ENCODE measurements at places on chromosomes 2 and 18. TPM values are rescaled to one million over a fixed set of nuclear protein-coding genes. Genes with fewer than 3 reads are reported as not detected.
A peak's percentile ranks its signal among the peaks of the same experiment; 100 is the strongest.

DNA sequence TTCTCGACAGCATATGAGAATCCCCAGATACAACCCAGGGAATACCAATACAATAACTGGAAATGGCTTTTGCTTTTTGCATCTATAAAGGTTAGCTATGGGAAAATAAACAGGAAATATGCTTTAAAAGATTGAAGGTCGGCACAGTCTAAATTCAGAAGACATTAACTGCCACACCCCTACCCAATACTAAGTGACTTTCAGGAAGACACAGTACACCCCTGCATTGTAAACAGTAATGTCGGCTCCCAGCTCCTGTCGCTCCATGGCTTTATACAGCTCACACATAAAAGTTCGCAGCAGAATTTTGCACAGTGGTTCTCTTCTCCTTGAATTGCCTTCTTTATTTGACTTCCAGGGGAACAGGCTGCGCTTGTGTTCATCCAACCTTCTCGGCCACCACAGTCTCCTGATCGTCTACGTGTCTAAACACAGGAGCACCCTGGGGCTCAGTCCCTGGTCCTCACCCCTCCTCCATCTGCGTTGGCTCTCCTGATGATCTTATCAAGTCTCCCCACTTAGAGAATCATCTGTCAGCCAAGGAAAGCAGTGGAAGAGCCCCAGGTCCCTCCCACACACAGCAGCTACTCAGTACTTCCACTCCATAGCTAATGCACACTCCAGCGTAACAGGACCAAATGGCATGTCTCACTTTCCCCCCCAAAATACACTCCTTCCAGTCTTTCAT is 22.7 kb downstream of the CYB5A start:
- DNase-seq = no peak

SIX3 gene
- not detected for total RNA-seq

DNA sequence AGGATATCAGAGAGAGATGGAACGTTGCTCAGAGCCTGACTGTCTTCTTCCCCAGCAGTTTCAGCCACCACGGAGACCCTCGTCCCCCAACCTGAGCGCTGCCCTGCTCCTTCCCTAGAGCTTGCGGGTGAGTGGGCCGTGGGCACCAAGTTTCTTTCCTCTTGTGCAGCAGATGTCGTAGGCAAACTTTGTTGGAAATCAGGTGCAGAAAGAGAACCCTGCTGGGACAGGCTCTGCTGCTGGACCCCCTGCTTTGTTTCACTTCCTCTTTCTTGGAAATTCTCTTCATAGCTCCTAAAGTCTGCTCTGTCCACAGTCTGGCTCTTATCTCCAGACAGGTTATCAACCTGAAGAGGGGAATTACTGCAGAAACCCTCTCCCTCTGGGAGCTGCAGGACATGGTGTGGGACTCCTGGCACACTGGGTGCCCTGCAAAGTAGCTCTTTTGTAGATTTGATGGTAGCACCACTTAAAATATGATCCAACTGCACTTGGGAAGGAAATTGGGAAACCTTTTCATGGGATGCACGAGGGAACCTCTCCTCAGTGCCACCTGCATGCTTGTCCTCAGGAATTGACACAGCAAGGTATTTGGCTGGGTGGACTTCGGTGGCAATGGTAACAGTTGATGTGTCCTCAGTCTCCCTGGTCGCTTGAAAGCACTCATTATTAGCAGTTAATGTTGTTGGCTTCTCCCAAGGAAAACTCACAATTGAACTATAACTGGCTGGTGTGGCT is 92.2 kb downstream of the ALPK2 start:
- DNase-seq = no peak

- peak; percentile 86 for DNase-seq
These were observed at the start of gene ARMC9 for GRCh38 chr2:231198291-231199173. TSS of gene ARMC9 (plus strand) at chr2:231198631. CDS start at chr2:231206239, 7,608 bp downstream.

GRCh38 chr2:166499281-166499680 is 5.2 kb upstream of the SCN7A start:
- DNase-seq = no peak

DNA sequence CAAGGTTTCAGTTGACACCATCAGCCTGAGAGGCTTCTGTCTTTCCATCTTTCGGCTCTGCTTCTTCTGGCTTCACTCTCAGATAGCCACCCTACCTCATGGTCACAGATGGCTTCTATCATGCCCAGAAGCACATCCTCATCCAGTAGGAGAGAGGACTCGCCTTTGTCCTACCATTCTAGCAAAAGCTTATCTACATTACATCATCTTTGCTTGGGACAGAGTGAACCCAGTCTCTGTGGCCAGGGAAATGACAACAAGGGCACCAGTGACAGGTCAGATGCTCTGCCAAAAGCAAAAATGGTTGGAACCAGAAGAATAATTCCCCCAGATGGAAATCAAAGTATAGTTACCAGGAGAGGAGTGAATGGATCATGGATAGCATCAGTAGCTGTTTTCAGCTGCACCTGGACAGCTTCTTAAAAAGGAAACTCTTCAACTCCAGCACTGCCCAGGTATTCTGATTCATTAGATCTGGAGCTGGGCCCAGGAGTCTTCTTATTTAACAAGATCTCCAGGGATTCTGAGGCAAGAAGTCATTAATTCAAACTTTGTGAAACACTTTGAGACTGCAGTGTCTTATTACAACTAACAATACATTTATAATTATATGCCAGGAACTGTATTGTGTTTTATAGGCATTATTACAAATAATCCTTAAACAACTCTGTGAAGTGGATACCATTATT is 257.7 kb upstream of the UBE2E3 start:
- no peak for DNase-seq

SLC38A11 gene
- 0.48 TPM for total RNA-seq

DNA sequence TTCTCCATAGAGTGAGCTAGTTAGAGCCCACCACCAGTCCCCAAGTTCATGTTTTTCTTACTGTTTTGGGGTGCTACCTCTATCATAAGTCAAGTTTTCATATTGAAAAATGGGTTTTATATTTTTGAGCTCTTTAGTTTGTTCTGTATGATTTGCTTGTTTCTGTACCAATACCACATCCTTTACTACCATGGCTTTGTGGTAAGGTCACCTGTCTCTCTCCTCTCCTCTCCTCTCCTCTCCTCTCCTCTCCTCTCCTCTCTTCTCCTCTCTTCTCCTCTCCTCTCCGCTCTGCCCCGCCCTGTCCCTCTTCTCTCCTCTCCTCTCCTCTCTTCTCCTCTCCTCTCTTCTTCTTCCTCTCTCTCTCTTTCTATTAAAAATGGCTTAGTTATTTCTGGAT is 22.1 kb upstream of the LBH start:
- DNase-seq = no peak

DNA sequence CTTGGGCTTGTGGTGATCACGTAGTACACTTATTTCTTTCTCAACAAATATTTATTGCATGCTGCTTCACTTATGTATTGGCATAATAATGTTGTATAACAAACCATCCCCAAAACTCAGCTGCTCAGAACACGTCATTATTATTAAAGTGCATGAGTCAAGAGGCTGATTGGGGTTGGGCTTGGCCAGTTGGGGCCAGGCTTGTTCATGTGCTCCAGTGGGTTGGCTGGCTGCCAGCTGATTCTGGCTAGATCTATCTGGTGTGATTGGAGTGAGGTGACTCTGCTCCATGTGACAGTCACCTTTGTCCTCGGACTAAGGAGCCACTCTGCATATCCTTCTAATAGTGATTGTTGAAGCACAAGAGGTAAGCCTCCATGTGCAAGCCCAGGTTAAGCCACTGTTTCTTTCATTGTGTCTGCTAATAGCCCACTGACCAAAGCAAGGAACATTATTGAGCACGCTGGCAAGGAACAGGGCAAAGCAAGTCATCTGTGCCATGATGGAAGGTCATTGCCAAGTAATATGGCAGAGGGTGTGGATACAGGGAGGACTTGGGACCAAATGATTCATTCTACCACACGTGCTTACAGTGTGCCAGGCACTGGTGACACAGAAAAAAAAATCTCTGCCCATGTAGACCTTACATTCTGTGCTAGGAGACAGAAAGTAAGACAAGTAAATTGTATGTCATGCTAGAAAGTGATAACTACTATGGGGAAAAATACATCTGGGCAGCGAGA is 63.3 kb upstream of the TMEM182 start:
- no peak for DNase-seq

DNA sequence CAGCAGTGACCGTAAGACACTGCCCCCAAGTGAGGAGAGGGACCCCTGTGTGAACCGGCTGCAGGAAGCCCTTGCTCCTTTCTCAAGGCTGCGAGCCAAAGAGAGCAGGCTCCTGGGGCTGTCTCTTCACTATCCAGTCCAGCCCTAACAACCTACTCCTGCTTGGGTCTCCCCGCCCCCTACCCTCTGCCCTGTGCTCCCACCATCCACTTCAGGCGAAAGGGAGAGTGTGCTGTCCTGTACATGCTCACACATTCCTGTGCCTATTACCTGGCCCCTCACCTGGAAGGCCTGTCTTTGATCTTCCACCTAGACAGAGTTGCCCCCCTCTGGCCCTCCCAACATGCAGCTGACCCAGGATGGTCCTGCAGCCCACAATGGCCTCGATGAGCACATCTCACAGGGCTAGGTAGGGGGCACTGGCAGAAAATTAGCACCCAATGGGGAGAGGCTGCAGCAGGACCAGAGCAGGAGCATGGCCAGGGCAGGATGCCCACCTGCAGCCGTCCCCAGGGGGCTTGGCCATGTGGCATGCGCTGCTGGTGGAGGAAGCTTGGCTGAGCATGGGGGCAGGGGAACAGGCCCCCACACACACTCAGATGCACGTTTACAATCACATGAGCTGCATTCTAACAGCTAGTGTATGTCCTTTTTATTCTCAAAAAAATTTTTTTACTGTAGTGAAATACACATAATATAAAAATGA is 93.5 kb downstream of the POLR1A start:
- no peak for DNase-seq

DNA sequence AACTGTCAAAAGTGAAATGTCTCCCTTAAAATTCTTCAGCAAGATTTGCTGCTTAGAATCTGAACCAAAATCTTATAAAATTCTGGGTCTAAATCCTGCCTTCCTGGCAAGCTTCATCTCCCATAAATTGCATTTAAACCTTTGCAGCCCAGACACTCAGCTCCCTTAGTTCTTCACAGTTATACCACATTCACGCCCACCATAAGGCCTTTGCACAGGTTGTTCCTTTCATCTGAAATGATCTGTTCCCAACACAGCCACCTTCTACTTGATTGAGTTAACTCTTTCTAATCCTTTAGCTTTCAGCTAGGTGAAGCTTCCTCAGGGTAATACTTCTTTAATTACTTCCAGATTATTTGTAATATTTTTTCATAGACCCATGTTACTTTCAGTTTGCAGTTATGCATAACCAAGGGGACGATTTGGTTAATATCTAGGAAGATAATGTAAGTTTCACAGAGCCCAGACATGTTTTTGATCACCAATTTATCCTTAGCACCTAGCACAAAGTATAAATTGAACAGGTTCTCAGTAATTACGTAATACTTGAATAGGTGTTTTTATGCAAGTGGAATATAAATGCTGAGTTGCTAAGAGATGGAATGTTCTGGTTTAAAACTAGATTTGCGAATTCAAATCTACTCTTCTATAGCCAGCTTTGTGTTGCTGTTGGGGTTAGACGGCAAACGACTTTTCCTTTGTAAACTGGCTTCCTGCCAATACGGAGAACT is 779.7 kb upstream of the PKDCC start:
- DNase-seq = no peak

DNA sequence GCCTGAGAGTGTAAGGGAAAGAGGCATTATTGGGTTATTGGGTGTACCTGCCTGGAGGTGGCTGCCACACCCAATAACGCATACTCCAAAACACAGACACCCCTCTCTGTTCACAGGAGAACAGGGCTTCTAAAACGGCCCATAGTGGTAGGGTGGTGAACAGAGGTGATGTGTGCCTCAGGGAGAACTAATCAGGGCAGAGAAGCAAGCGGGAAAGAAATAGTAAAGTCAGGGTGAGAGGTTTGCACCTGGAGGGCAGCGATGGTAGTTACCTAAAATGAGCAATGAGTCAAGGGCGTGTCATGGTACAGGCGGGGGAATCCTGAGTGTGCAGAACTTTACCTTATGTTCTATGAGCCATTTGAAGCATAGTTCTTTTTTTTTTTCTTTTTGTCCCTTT is 21.6 kb upstream of the VPS4B start:
- no peak for DNase-seq

DNA sequence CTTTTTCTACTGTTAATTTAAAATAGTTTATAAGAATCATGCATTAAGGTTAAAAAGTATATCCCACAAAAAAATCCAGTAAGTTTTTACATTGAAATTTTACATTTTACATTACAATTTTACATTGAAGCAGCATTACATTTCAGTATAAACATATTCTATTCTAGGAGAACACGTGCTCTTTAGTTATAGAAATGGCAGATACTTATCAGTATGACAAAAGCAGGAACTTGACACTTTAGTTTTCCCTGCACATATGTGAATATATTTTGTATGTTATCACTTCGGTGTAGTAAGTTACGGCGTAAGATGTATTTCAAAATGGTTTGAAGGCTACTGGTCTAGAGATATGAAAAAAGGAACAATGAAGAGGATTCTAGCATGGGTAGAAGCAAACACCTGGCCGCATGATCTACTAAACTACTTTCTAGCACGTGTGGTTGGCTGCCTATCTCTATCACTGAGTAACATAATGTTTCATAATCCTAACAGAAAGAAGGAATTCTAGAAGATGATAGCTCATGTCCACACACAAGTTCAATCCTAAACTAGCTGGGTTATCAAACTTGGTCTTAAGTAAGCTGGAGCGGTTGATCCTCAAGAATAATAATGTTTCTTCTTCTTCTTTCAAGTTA is 5.4 kb downstream of the IMMT start:
- no peak for DNase-seq

FNDC4 gene
- total RNA-seq = 2.0 TPM

CABLES1 gene
- total RNA-seq = 3.3 TPM

DNA sequence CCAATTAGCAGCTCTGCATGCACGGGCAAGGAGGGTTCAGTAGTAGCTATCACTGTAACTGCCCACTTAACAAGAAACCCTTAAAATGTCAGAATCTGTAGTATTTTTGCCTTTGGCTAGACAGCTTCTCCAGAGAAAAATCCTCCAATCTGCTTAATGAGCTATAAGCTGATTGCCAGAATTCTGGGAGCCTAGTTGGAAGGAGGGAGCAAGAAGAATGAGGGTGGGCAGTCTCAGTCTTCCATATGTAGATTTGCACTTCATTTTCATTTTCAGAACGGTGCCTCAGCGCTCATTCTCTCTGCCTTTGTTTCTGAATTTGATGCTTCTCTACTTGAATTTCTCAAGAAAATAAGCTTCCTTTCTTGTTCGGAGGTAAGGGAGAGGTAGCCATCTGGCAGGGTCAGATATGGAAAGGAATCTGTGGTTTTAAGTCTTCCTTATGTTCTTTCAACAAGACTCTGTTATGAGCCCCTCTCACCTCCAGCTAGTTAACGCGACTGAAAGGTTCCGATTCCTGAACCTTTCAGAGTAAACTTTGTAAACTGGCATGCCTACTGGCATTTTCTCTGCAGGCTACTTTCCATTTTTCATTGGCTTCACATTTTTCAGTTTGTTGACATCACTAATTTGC is 53.5 kb downstream of the HNRNPLL start:
- no peak for DNase-seq

DLGAP1 gene
- 0.08 TPM for total RNA-seq

CPO gene
- total RNA-seq = not detected
